Stimulated activated CD4-positive, alpha-beta T cell treated with anti-CD3 and anti-CD28 coated beads, Interleukin-2, amount 100 ng/mL, for 48 hours (primary cell): ENCODE measurements at places on chromosomes 3 and 15.

DNA sequence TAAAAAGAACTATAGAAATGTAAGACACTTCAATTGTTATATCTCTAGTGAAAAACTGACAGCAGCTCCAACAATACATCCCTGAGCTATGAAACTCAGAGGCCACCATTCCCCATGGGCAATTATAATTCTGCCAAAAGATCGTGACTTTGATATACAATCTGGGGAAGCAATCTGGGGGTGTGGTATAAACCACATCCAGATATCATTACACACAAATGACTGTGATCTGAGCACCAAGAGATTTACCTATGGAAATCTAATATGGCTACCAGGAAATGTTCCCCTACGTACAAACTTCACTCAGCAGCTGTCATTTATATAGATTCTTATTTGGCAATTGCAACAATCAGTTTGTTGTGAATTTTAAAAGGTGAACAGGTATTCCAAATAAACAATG lies 110.3 kb downstream of the FRMD5 start:
- no peak for DNase-seq

- DNase-seq = no peak
Observed at GRCh38 chr15:95918525-95918924, 412.0 kb upstream of the NR2F2 start.

GRCh38 chr3:33665294-33665693 lies 52.8 kb downstream of the CLASP2 start:
- no peak for DNase-seq

DNA sequence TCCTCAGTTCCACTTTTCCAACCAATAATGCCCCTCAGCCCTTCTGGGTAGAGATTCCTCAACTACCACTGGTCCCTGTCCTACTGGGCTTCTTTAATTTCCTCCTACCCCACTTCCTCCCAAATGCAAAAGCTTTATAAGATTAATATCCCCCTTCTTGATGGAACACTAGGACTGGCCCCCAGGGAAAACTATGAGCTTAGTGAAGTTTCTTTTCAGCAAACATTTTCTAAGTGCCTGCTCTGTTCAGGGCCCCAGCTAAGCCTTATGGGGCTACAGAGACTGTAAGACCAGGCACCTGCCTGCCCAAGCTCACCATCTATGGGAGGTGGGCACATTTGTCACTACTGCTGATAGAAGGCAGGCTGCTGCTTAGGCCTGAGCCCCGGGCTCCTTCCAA lies 79.4 kb downstream of the RPLP1 start:
- no peak for DNase-seq

- no peak for DNase-seq
Observed at GRCh38 chr3:57006949-57007419, 53.5 kb upstream of the SPATA12 start.

DNA sequence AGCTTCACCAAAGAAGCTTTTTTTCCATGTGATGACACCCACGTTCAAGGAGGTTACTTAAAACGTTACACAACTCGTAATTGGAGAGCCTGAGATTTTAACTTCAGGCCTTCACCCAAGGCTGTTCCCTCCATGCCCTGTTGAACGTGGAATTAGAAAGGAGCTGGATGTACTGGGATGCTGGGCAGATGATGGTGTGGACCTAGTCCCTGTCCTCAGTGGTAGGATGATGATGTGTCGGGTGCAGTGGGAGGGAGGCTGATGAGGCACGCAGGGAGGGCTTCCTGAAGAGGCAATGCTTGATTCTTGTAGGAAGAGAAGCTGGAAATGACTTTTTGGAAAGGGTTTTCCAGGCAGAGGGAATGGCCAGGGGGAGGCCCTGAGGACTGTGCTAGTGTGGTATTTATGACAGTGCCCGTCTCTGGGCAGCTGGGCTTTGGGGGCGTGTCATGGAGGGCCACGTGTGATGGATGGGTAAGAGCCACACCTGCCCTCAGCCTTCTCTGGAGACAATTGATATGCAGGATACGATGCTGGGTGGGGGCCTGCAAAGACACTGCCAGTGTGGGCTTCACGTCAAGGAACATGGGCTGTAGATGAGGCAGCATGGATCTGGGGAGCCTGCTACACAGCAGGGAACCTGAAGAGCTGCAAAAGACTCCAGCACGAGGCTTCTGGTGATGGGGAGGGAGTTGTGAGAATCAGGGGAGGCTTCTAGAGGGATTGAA lies 15.3 kb downstream of the SYNM start:
- DNase-seq = no peak

- DNase-seq = no peak
Observed at GRCh38 chr3:171349392-171349791, 110.8 kb downstream of the TNIK start.

DNA sequence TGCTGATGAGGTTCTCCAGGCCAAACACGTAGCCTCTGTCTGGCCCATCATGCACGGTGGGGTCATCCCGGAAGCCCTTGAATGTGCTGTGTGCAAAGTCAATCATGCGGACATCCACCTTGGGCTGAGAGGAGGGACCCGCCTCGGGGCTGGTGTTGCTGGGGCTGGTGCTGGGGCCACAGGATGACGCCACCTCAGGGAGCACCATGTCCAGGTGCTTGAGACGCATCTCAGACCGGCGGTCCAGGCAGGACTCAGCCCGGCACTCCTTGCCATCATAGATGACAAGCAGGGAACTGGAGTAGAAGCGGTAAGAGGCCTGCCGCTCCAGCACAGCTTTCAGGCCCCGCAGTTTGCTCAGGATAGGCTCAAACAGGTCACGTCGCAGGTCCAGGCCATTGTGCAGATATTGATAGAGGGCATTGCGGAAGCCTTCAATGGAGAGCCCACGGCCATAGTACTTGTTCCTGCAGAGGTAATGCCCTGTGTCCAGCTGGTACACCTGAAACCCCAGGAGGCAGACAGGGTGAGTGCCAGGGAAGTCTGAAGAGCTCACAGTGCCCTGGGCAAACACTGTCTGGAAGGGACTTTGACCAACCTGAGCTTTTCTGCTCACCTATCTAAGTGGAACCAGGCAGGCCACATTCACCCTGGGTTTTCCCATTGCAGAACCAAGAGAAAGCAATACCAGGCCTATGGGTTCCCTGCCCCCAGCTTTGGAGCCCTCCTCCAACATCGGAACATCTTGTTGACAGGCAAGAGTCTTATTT lies 3.6 kb upstream of the GMPPB start:
- no peak for DNase-seq
